Right renal pelvis (tissue), 4 donors: ENCODE measurements at places on chromosomes 11 and 22. TPM values are rescaled to one million over a fixed set of nuclear protein-coding genes. Genes with fewer than 3 reads are reported as not detected.

- no peak for DNase-seq
Measured at GRCh38 chr11:110159476-110159875, 66.3 kb downstream of the ZC3H12C start.

The MS4A15 gene
- not detected for polyA plus RNA-seq

- DNase-seq = no peak
Measured at GRCh38 chr22:20218326-20218872, 49.7 kb downstream of the RTN4R start.

The CNTF gene
- 1.2 TPM for polyA plus RNA-seq

DNA sequence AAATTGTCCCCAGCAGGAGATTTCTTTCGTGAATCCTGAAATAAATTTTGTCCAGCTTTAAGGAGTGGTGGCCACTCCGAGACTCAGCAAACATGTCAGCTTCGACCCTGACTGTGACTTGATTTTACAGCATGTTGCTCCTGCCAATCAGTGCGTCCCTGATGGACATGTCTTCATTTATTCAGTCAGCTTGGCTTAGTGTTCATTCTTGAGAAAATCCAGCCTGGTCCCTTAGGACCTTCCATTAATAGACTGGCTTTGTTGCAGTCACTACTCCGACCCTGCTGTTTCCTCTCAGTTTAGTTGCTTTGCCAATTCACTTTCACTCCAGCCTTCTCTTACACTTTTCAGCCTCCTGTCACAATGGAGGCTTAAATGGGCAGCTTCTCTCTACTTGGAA, 30.5 kb downstream of the TMPRSS5 start:
- no peak for DNase-seq

The OR52I1 gene
- polyA plus RNA-seq = 0.06 TPM

GRCh38 chr22:43088627-43088983, 586 bp downstream of the TTLL1 start:
- DNase-seq = no peak

The CDC42BPG gene
- polyA plus RNA-seq = 7.1 TPM

DNA sequence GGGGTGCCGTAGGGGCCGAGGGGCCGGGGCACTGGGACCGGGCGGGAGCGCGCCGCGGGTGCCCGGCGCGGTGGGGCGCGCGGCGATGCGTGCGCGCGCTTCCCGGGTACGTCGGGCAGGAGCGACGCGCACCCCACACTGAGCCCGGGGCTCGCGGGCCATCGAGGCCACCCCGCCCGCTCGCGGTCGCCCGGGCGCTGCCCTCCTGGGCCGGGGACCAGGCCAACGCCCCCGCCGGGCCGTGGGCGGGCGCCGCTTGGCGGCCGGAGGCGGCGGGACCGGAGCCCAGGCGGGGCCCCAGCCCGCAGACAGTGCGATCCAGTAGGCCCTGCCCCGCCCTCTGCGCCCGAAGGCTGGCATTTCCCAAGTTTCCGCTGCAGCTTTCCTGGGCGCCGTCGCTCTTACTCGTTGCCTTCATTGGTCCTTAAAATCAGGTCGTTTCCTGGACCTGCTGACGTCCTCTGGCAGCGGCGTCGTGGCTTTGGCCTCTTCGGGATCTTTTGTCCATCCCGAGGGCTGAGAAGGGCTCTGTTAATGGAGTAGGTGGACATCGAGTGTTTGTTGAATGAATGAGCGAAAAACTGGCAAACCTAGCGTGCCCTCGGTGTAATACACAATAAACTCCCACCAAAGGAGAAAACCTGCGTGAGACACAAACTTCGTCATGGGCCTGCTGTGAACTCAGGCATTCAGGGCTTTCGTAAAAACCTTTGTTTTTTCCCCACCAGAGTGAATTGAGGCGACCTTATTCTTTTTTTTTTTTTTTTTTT, 638 bp downstream of the PARVA start:
- no peak for DNase-seq

- DNase-seq = no peak
Measured at GRCh38 chr22:50529416-50529896, 356 bp downstream of the TYMP start.

GRCh38 chr11:64519541-64519940, 71.5 kb upstream of the SLC22A12 start:
- no peak for DNase-seq

DNA sequence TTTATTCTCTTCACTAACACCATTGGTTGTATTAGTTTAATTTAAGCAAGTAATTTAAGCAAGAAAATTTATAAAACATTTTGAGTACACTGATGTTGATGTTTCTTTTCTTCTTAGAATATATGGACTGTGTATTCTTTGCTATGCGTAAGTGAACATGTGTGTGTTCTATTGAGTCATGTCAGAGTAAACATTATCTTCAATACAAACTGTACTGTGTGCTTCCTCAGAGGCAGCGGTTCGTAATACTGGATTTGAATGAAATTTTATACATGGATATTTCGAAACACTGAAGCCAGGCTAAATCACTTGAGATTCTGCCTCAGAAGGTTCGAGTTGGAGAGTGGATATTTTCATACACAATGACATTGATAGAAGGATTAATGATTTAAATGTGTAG, 452.6 kb downstream of the LUZP2 start:
- DNase-seq = no peak

The SLC5A12 gene
- 40.0 TPM for polyA plus RNA-seq

DNA sequence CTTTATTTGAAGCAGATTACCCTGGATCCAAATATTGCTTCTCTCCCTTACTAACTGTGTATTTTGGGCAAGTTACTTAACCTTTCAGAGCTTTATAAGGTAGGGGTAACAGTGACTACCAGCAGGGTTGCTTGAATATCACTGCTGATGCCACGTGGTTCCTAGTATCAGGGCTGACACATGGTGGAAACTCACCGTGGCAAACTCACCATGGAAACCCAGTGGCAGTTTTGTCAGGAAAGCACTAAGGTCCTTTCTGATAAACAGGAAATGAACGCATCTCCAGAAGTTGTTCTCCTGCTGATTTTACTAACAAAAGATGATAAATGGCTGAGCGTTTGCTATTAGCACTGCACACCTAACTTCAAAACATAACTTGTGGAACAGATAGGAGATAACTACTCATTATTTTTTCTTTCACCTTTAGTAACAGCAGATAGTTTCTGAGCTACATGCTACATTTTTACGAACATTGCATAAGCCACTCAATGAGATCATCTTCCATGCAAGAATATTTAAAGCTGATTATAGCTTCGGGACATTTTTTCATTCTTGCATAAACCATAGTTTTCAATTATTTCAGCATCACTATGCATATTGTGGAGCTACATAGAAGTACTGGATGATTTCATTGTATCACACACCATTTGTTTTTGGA, 59.7 kb upstream of the RAG2 start:
- no peak for DNase-seq

DNA sequence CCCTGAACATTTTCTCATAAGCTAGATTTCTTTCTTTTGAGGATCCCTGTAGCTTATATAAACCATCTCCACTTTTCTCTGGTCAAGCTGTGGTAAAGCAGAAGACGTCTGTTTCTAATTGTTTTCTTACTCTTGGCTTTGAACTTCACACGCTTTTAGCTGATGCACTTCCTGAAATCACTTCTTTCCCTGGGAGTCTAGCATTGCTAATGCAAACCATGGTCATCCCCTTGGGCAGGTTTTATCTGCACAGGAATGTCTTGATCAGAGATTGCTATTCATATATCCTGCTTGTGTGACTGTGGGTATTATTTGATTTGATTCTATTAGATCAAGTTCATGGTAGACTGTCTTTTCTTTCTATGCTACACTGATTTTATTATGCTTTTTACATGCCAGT, 199.2 kb upstream of the POU2AF2 start:
- no peak for DNase-seq

GRCh38 chr22:46674906-46675305, 54.7 kb downstream of the GRAMD4 start:
- DNase-seq = no peak
